ENCODE measurements at places on chromosomes 4 and X.

DNA sequence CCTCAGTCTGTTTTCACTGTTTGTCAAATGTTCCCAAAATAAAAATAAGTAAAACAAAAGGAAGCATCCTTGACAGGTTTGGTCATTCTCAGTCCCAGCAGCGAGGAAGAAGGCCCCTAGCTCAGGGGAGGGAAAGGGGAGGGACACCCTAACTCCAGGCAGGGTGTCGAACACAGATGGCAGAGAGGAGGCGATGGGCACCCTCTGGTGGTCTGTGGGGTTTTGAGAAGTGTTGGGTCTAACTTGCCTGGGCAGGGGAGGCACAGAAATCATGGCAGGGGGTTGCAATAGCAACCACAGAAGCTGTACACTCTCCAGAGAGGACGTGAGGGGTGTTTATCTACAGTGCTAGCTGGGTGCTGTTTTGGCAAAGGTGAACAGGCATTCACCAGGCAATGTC, 229.8 kb upstream of the SFRP2 start:
- no peak for DNase-seq

DNA sequence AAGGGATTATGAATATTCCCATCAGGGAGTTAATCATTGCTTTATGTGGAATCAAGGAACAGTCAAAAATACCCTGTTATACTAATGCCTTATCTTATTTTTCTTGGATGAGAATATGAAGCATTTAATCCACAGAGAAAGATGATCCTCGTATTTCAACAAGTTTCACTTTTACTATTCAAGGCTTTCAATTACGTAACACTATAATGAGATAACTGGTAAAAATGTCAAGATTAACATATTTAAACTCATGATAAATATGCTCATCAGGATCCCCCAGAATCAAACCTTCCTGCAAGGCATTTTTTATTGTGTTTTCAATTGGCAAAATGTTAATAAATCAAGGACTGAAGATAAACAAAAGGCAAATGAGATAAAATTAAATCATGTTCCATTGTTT, 5.1 kb downstream of the ZXDA start:
- DNase-seq, result no peak

- DNase-seq, result no peak
Observed at GRCh38 chr4:142402900-142403299, 443.2 kb downstream of the INPP4B start.

- DNase-seq, result no peak
Observed at GRCh38 chrX:143781103-143781502, 60.6 kb upstream of the SPANXN2 start.

DNA sequence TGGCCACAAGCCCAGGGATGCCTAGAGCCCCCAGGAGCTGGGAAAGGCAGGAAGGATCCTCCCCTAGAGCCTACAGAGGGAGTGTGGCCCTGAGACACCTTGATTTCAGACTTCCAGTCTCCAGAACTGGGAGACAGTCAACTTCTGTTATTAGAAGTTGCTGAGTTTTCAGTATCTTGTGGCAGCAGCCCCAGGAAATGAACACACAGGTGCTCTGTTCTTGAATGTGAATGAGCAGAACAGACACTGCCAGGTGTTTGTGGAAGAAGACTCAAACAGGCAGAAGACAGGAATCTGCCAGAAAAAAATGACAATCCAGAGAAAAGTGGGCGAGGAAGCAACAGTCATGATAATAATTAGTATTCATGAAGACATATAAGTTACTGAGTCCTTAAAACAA, 64.5 kb upstream of the STS start:
- DNase-seq, result no peak

GRCh38 chr4:182578402-182578801, 335.2 kb downstream of the TENM3 start:
- no peak for DNase-seq

- DNase-seq, result no peak
Observed at GRCh38 chr4:60579335-60579734, 620.8 kb upstream of the ADGRL3 start.

DNA sequence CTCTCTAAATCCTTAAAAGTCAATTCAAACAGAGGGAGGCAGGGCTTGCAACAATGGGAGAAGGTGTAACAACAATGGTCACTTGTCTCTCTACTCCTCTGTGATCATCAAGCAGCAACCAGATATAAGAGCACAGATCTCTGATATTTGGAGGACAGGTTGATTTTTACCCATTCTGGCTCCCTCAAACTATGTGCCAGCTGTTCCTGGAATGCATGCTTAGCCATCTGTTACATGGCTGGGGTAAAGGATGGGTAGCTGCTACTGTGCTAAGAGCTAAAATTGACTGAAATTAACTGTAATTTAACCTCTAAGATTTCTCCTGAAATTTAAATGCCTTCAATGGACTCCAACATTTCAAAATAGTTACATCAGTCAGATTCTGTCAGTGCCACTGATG, 1459.9 kb downstream of the PCDH7 start:
- no peak for DNase-seq

GRCh38 chr4:123825596-123826291, 429.1 kb downstream of the SPRY1 start:
- DNase-seq, result no peak

Measured in NCI-H1436 treated with DMSO at 0.1 percent for 48 hours (cell line).